ENCODE measurements at places on chromosomes 7 and 10.

GRCh38 chr10:5461203-5461588, 38.2 kb downstream of the CALML5 start:
- DNase-seq, result no peak

DNA sequence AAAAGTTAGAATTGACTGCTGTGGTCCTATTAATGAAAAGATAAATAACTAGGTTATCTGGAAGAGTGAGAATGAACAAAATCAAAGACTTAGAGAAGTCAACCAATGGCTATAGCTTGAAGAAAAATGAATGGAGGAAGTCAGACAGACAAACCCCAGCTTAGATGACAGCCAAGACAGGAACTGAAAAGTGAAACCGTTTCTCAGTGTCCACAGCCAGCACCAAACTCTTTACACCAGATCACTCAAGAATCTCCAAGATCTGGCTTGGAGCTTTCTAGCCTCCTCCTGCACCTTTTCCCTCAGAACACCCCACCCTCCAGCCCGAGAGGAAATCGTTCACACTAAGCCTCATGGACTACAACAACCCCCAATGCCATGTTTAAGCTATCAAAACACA, 167.0 kb downstream of the SFMBT2 start:
- DNase-seq, result no peak

GRCh38 chr7:68699090-68699711, 899.1 kb upstream of the AUTS2 start:
- no peak for DNase-seq

GRCh38 chr7:36752026-36752711, 27.9 kb upstream of the AOAH start:
- no peak for DNase-seq

DNA sequence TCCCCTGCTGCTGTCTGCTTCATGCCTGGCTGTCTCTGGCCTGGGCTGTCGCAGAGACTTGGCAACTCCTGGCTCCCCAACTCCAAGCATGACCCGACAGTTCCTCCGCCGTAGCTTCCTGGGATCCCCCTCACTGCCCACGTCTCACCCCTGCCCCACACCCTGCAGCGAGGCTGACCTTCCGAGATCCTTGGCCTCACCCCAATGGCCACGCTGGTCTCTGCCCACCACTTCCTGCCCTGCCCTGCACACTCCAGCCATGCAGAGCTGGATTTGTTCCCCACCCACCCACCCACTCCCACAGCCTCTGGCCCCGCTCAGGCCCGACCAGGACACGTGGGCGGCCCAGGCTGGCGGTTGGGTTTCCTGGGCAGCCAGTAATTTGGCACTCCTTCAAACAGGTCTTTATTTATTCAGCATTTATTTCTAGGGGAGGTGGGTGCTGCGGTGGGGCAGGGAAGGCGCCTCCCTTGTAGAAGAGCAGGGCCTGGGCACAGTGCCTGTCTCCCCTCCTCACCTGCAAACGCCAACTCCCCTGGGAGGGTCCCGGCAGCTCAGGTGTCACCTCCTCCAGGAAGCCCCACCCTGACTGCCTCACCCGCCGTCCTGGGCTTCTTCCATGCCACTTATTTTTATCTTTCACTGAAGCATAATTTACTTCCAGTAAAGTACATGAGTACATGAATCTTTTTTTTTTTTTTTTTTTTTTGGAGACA, 25.5 kb downstream of the GTF2IRD1 start:
- peak; percentile 46 for DNase-seq

- DNase-seq, result no peak
Observed at GRCh38 chr7:108087778-108088177, 42.4 kb downstream of the LAMB4 start.

DNA sequence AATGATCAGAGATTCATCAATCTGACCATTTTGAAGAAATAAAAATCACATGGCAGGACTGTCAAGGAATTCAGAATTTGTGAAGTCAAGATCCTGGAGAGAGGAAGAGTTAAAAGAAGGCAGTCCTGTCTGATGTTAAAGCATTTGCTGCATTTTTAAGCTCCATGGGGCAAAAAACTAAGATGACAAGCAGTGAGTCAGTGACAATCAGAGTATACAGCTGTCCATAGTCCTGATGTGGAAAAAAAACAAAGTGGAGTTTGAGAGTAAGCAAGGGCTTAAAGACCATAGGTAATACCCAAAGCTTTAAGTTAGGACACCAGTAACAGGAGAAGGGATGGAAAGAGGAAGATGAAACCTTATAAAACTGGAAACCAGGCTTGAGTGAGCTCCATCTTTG, 412.7 kb upstream of the ANKRD30A start:
- no peak for DNase-seq

DNA sequence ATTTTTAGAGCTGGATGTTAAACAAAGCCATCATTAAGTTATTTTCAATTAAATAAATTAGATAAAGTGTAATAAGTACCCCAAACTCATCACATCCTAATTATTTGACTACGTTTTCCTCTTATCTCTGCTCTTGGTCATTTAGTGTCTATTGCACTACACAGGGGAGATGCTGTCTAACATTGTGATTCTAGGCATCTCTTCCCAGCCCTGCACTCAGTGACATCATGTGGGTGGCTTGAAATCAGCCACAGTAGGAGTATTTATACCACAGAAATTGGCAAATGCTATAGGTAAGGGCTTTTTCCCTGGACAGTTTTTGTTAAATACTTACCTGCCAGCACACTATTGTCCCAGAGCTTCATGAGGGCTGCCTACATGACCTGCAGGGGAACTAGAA, 21.3 kb upstream of the TMEM72 start:
- DNase-seq, result no peak

DNA sequence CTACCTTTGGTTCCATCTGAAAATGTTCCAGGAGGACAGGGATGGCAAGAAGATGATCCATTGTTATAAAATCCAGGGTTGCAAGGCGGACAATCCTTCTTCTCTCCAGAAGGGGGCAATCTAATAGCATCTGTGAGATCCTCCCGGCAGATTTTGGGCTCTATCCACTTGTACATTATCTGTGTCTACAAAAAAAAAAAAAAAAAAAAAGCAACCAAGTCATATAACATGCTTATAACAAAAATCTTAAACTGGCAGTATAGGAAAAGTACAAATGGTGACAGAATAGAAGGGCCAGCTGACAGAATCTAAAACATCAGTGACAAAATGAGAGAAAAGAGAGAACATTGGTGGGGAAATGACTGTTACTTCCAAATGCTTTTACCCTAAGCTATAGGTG, 132.7 kb downstream of the ELAPOR2 start:
- DNase-seq, result peak; percentile 66

- no peak for DNase-seq
Observed at GRCh38 chr10:69220507-69220906, 375 bp downstream of the HKDC1 start.

GRCh38 chr7:69622960-69623359, 24.7 kb downstream of the AUTS2 start:
- no peak for DNase-seq

DNA sequence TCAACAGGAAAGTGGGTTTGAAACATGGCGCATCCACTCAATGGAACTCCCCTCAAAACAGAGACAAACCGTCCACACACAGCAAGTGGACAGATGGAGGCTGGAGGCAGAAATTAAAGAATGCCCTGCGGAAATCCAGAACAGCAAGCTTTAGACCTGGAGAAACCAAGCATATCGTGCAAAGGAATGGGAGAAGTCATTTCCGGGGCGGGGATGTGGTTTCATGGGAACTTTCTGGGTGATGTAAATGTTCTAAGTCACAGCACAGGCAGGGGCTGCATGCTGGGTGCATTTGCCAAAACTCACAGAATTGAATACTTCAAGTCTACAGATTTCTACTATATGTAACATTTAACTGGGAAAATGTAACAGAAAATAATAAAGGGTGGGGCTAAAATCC, 213.0 kb downstream of the PTPRN2 start:
- DNase-seq, result no peak

GRCh38 chr7:54689394-54690049, 69.5 kb downstream of the SEC61G start:
- no peak for DNase-seq

DNA sequence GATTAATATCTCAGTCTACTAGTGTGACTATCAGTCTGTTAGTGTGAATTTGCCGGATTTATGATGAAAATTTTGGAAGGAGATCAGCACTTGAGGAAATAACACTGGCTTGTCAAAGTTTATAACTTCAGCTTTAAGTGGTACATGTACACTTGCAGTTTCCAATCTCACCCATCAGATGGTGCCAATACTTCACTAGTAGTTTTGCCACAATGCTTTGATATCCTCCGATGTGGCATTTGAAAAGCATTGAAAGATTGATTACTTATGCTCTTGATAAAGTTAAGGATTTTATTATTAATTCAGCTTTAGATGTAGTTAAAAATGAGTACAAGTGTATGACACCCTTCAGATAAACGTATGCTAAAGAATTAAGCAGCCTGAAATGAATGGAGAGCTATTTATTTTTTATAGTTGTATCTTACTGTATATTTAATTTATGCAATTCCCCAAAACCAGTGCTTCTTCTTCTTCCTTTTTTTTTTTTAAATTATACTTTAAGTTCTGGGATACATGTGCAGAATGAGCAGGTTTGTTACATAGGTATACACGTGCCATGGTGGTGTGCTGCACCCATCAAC, 98.2 kb downstream of the ANLN start:
- peak; percentile 42 for DNase-seq

GRCh38 chr10:62000726-62001125, 99.2 kb downstream of the ARID5B start:
- DNase-seq, result no peak

DNA sequence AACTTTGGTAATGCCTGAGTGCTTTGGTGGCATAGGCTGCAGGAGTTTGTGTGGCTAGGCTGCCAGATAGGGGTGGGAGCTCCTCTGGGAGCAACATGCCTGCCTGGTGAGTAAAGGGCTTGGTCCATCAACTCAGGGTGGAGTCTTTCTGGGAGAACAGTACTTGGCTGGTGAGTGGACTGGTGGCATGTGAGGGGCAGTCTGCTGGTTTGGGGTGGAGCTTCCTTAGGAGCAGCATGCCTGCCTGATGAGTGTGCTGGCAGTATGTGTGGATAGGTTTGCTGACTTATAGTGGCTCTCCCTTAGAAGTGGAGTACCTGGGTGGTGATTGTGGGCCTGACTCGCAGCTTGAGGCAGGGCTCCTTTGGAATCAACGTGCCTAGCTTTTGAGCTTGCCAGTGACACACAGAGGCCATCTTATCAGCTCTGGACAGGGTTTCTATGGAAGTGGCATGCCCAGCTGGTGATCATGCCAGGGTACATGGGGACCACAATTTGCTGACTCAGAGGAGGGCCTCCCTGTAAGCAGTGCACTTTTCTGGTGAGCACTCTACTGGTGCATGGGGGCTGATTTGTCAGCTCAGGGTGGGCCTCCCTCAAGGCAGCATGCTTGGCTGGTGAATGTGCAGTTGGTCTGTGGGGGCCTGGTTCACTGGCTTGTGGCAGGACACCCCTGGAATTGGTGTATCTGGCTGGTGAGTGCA, 35.0 kb upstream of the SRI start:
- peak; percentile 18 for DNase-seq

DNA sequence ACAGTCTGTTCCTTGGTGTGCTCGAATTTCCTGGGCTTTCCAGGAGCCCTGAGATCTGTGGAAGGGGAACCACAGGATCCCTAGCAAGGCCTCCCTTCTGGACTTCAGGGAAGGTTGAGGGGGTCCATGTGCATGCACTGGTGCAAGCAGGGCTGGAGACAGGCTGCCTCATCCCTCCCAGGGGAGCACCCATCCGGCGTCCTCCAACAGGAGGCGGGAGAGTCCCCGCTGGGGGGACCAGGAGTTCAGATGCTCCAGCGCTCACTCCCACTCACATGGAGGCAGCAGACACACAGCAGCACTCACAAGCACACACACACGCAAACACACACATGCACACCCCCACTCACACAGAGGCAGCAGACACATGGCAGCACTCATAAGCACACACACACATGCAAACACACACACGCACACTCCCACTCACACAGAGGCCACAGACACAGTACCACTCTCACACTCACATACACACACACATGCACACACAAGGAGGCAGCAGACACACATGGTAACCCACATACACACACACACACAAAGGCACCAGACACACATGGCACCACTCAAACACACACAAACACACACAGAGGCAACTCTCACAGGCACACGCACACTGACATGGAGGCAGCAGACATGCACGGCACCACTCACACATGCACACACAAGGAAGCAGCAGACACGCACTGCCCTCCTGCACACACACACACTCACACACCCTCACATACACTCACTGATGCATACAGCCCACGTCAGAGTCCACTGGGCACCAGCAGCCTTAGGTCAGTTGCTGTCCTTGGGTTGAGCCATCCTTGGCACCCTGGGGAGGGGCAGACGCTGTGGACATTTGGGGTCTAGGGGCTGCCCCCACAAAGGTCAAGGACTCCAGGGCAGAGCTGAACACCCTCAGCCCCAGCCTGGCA, 247.0 kb upstream of the PPP2R2D start:
- no peak for DNase-seq

- DNase-seq, result peak; percentile 89
Observed at GRCh38 chr7:128879939-128880746, 17.5 kb downstream of the ATP6V1F start.

DNA sequence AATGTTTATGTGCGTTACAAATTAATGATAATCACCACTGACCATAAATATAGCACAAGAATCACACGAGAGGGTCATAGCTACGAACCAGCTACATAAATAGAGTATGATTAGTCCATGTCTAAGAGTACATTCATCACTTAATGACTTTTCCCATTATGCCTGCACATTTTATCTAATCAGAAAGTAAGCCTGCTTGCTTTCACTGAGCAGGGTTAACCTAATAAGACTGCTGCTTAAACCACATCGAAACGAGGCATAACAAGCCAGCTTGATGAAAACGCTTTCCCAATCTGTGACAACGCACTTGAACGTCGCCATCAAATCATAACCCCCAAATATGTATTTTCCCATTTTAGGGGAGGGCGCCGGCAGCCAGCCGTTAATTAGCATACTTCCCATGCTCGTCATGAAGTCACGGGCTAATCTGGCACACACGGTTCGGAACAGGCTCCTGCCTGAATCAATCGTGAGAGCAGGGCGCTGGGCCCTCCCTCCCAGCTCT, 71.5 kb downstream of the EBF3 start:
- no peak for DNase-seq

DNA sequence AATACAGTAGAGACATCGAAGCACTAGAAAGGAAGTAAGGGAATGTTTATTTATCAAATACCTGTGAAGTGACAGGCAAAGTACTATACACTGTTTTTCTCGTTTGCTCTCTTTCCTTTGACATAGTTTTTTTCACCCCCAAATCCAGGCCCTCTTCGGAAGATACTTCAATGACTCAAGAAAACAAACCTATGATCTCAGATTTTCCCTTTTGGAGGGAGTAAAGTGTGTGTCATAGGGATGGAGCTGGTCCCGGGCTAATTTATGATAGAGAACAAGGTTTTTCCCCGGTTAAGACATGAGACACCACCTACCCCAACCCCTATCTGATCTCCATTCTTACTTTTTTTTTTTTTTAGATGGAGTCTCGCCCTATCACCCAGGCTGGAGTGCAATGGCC, 61.7 kb downstream of the MAP3K8 start:
- no peak for DNase-seq

DNA sequence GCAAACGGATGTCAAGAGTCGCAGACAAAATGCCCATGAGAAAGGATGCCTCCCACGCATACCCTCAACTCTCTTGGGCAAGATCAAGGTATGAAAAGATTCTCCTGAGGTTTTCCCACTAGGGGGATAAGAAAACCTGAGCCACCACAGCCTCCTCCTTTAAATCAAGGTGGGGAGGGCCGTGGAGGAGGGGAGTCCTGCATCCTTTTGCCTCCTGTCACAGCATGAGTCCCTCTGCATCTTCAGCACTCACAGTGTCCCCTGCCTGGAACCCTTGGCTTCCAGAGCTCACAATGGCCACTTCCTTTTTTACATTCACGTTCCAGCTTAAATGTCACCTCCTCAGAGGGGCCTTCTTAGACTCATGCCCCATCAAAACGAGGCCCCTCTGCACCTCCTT, 207.6 kb downstream of the GLI3 start:
- no peak for DNase-seq

Measured in D341Med (cell line).